ENCODE measurements at places on chromosomes 1 and 21.

DNA sequence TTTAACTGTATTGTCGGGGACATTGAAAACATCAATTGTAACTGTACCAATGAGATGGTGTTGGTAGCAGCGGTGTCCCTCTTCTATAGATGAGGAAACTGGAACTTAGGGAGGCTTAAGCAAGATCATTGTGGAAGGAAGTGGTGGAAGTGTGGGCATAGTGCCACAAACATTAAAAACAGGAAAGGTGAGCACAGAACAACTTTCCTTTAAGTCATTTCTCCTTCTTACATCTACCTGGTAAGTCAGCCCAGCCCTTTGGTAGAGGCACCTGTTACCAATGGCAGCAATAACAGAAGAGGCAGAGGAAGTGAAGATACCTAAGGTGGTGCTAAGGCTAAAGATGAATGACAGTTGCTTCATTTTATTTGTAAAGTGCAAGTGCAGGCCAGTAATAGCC is 12.0 kb upstream of the CTSS start:
- DNase-seq = no peak

DNA sequence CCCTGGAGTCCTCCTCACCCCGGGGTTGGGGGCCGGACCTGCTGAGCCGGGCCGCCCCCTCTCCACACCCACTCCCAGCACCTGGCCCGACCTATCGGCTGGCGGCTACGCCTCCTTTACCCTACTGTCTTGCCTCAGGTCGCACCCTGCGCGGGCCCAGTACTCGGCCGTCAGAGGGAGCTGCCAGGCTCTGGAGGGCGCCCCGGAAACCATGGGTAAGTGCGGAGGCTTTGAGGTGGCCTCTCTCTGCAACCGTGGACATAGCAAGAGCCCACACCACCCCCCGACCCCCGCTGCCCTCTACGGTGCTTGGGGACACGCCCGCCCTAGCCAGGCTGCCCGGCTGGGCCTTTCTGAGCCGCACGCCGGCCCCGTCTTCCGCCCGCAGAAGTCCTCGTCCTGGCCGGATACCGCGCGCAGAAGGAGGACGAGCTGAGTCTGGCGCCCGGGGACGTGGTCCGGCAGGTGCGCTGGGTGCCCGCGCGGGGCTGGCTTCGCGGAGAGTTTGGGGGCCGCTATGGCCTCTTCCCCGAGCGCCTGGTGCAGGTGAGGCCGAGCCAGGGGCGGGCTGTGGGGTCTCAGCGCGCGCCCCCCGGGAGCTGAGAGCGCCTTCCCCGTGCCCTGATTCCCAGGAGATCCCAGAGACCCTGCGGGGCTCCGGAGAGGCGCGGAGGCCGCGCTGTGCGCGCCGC is at the start of gene SH3D21:
TSS of gene SH3D21 (plus strand) at position 159 of the 692 bp plus-strand sequence. CDS start at position 212, 53 bp downstream.
- DNase-seq = peak; percentile 34

DNA sequence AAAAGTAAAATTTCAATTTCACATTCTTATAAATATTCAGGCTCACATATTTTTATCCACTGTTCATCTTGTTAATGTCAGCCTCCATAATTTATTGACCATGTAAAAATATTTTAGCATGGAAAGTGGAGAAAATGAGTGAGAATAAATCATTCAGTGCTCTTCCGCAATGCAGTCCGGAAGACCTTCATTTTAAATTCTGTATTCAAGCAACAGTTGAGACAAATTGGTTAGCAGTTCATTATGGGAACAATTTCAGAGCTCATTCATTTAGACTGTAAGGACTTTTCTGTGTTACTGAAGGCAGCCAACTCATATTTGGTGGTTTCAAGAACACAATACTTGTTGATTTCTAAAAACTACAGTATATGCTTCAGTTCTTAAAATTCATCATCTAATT is 97.8 kb downstream of the TYW3 start:
- no peak for DNase-seq

GRCh38 chr21:36034211-36034913 is 26.0 kb downstream of the SETD4 start:
- DNase-seq = no peak

- no peak for DNase-seq
Observed at GRCh38 chr1:208254376-208254775, 10.2 kb upstream of the PLXNA2 start.

DNA sequence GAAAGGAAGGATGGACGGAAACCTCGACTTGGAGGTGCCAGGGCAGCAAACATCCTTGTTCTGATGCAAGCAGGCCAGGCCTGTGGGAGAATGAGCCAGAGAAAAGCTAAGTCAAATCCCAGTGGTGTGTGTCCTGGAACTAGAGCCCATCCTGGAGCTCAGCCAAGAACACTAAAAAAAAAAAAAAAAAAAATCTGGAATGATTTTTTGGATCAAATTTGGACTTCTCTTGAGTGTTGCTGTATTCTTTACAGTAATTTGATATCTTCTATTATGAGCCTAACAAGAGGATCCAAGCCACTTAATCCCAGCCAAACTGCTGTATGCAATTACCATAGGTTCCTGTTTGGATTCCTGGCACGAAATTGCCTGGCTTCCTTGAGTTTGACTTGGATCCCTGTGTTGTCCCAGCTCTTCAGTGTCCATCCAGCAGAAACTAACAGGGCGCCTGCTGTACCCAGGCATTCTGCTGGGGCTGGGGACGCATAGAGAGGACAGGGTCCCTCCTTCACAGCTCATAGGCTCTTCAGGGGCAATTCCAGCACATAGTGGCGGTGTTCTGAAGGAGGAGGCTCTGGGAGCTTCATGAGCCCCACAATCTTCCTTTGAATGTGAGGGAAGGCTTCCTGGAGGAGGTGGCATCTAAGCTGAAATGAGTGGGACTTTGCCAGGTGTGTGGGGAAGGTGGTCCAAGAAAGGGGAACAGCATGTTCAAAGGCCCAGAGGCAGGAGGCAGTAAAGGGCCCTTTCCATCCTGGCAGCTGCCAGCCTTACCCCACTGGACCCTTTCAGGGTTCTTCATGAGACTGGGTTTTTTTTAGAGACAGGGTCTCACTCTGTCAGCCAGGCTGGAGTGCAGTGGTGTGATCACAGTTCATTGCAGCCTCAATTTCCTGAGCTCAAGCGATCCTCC is 24.7 kb downstream of the EPHX1 start:
- no peak for DNase-seq

DNA sequence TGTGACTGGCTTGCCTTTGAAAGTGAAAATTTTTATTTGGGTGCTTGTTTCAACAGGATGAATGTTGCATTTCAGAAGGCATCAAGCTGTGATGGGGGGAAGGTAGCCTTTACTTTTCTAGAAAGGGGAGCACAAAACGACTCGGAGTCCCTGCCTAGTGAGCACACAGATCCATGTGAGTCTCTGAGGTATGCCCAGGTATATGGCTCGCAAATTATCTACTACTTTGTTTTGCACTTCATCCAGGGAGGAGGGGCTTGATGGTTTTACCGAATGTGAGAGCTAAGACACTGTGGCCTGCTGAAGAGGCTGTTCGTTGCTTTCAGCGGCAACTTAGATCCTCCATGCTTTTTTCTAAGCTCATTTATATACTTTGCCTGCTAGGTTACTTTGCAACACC is 537.7 kb upstream of the PTBP2 start:
- no peak for DNase-seq

DNA sequence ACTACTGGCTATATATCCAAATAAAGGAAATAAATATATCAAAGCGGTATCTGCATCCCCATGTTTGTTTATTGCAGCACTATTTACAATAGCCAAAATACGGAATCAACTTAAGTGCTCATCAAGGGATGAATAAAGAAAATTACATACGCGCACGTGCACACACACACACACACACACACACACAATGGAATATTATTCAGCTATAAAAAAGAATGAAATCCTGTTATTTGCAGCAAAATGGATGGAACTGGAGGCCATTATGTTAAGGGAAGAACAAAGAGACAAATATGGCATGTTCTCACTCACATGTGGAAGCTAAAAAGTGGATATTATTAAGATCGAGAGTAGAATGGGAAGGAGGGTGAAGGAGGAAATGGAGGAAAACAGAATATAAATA is 20.2 kb downstream of the COPA start:
- DNase-seq = no peak

DNA sequence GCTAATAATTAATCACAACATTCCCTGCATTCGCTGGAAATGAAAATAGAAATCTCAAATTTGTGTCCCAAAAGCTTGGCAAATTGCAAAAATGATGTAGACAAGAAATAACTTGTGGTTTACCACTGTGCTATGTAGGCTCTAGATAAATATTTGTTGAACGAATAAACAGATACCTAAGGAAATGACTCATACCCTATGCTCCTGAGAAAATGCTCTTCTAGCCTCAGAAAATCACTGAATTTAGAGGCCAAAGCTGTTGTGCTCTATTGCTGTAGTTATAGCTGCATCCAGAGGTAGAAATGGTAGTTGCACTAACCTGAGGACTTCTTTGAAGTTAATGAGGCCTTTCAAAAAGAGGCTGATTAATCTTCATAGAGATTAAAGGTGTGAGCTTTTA is 142.0 kb upstream of the ZNHIT6 start:
- no peak for DNase-seq

- no peak for DNase-seq
Observed at GRCh38 chr1:159942632-159943277, 2.7 kb downstream of the IGSF9 start.

DNA sequence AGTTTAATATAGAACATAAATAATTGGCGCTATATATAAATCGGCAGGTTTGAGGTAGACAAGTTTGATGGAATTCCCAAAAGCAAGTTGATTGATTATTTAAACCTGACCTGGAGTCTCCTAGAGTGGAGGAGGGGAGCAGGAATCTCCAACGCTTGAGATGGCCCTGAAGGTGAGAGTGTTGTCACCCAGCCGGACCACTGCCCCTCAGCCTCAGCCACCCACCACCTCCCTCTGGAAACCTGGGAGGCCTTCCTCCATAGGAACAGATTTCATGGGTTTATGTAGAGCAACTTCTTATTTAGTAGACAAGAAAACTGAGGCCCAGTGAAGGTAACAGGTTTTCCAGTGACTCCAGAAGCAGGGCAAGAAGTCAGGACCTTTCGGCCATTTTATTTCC is 389.5 kb downstream of the KIF26B start:
- no peak for DNase-seq

- no peak for DNase-seq
Observed at GRCh38 chr1:150650193-150650592, 20.8 kb upstream of the ENSA start.

- no peak for DNase-seq
Observed at GRCh38 chr1:78743626-78744025, 94.0 kb downstream of the IFI44 start.

- no peak for DNase-seq
Observed at GRCh38 chr1:232942413-232943294, 7.8 kb upstream of the NTPCR start.

GRCh38 chr1:30108186-30108585 is 615.2 kb downstream of the MATN1 start:
- DNase-seq = no peak

GRCh38 chr1:29470788-29471119 is 234.4 kb downstream of the PTPRU start:
- no peak for DNase-seq

DNA sequence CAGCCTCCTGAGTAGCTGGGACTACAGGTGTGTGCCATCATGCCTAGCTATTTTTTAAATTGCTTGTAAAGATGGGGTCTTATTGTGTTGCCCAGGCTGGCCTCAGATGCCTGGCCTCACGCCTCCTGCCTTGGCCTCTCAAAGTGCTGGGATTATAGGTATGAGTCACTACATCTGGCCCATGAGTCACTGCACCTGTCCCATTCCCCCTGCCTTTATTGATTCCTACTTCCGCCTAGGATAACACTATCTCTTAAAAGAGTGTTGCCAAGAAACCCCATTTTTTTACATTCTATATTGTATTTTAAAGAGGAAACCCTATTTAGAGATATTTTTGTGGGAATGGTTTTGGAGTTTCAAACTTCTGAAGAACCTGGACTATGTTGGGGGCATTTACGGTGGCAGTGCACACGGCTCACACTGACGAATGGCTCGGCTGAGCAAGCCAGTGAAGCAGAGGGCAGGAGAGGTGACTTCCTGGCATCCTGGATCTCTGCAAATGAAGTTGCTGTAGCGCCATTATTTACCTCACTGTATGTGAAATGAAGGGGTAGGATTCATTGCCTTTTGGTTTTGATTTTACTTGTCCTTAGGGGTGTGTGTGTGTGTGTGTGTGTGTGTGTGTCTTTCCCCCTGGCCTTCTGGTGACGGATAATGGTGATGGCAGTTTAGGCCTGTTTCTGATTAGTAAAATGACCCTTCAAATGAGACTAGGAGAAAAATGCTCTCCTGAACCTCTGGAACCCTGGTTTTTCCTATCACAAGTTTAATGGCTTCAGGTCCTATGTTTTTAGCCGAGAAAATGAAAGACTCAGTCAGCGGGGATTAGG is 22.5 kb downstream of the KIF26B start:
- no peak for DNase-seq

DNA sequence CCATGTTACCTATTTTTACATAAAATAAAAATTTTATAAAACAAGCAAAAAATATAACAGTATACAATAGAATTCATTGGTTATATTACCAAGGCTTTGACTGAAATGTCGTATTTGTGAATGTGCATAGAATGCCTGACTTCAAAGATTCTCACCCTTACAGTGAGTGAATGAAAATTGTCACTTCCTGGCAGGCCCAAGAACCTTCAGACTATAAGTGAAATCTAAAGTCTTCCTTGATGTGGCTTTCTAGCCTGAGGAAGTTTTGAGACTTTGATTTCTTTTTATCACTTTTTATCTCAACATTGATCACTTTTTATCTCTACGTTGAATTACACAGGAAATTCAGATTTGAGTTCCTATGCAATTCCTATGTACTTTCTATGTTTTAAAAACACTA is 104.7 kb upstream of the KIAA0040 start:
- DNase-seq = no peak
